ENCODE measurements at places on chromosomes 1 and 21.

GRCh38 chr1:15371610-15372545, 37.8 kb upstream of the EFHD2 start:
- DNase-seq, result no peak

GRCh38 chr1:37149296-37149695, 115.0 kb upstream of the GRIK3 start:
- no peak for DNase-seq

DNA sequence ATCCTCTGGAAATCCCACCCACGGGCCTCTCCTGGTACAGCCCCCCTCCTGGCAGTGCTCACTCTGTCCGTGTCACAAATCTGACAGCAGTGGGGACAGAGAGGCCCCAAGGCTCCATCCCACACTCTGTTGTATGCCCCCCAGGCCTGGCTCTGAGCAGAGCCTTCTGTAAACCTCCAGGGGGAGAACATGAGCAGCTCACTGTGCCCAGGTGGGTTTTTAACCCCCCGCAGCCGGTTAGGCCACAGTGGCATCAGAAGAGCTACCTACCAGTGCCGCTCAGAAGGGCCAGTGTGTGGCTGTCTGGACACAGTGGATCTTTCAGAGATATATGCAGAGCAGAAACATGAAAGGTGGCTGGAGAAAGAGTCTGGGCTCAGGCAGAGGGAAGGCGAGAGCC, 12.0 kb upstream of the GPR153 start:
- DNase-seq, result no peak

DNA sequence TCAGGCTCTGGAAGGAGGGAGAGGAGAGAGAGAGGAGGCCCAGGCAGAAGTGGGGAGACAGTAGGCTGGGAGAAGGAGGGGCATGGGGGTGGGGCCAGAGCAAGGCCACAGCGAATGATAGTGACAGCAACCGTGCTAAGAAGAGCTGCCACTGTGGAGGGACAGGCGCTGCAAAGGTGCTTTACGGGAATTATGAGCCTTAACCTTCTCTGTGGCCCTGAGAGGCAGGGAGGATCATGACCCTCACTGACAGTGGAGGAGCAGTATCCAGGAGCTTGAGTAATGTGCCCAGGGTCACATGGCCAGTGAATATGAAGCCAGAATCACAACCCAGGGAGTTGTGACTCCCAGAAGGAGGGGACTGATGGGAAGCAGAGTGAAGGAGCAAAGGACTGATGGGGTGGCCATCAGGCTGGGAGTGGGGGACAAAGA, 53.4 kb upstream of the RPL11 start:
- no peak for DNase-seq

GRCh38 chr21:32172106-32172505, 106.7 kb downstream of the MIS18A start:
- no peak for DNase-seq

GRCh38 chr1:63721531-63722189, 52.2 kb upstream of the ROR1 start:
- DNase-seq, result no peak

DNA sequence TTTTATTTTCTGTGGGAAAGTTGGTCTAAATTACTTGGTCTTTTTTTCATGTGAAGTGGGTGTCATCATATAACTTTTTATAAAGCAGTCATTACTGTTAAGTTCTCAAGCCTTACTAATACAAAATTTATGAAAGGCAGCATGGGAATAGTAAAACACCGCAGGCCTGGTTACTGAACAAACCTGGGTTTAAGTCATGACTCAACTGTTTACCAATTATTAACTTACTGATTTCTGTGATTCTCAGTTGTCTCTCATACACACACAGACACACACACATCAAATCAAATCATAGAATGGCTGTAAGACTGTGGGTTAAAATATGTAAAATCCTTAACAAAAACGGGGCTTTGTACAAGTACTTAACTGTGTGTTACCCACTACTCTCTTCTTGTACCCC, 14.6 kb downstream of the MAEL start:
- no peak for DNase-seq

GRCh38 chr1:39752703-39753102, 14.0 kb downstream of the PPIE start:
- DNase-seq, result no peak

DNA sequence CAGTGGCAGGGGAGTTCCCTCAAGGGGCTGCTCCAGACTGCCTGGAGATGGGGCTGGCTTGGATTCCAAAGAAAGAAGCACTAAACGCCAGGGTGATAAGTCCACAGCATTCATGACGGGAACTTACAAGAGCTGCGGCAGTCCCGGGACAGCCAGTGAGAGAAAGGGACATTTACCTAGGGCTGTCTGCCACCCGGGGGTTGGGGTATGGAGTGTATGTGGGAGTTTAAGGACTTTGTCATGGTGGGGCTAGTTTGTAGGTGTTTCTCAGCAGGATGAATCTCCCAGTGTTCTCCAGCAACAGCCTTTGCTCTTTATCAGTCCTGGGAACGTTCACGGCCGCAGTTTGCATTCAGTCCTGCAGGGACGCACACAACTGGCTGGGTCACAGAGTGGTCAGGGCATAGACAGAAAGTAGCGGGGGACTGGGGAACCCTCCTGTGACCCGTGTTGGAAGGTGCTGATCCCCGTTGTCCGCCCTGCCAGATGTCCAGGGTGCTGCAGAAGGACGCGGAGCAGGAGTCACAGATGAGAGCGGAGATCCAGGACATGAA, 41.4 kb upstream of the HMGN1 start:
- no peak for DNase-seq

GRCh38 chr21:45108808-45109781, 34.7 kb downstream of the ADARB1 start:
- DNase-seq, result no peak

GRCh38 chr21:36478207-36478701, 1.7 kb downstream of the CLDN14 start:
- DNase-seq, result no peak

DNA sequence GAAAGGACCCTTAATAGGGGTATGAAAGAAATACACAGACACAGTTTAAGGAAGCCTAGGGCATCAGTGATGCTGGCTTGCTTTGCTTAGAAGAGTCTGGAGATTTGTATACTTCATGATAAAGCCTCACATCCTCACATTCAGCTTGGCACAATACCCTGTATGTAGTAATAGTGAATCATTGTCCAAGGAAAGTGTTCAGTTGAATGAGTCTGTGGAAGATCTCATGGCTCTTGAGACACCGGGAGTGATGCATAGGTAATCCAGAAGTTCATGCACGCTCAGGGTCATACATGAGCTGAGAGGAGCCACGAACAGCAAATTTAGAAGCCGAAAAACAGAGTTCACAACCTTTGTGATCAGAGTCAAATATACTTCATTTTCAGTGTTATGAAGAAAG, 537.2 kb upstream of the TMPRSS15 start:
- DNase-seq, result no peak

DNA sequence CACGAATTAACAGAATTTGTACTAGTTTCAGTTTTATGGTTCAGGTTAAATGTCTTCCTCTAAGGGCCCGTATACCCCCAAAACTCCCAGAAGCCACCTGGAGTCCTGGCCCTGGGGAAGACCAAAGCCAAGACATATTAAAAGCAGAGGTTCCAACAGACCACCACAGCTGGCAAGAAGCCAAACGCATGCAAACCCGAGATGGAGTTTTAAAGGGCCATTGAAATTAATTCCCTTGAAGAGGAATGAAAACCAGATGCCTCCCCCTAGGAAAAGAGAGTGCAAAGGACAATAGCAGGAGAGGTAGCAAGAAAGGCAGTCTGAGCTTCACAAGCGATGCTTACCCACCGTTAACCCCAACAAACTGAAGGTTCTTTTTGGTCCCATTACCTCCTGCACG, 48.1 kb downstream of the KANK4 start:
- DNase-seq, result no peak

- DNase-seq, result no peak
Measured at GRCh38 chr1:84164567-84165021, 20.5 kb downstream of the PRKACB start.

DNA sequence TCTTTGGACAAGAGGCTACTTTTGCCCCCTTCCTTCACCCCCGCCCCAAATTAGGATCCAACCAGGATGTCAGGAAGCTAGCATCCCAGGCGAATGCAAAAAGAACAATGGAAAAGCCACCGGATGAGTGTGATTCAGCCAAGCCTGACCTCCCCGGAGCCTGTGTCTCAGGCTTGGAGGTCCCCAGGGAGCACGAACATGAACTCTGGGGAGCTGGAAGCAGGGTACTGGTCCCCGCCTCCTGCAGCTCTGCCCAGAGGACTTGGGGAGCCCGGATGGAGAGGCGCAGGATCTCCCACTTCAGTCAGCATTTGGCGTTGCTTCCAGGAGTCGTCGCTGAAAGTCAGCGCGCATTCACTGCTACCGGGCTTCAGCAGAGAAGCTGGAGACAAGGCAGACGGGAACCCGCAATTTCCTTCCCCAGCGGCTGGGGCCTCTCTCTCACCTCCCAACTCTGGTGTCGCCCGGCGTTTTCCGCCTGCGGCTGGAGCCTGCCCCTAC, 1.8 kb upstream of the TBX15 start:
- DNase-seq, result no peak

- no peak for DNase-seq
Measured at GRCh38 chr1:209403921-209404320, 179.6 kb upstream of the CAMK1G start.

DNA sequence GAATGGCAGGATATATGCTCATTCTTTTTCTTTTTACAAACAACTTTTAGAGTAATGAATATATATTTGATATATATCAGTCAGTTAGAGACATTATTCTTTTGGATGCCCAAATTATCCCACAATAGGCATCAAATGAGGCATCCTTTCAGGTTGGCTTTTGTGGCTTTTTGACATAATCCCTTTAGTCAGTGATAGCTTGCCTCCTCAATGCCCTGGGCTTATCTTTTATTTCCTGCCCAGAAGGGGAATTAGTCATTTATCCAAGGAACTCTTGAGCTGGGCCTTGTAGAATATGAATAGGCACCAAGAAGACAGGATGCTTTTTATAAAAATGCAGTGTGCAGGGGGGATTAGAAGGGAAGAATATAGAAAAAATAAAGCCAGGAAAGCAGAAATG, 22.2 kb downstream of the EPHX4 start:
- no peak for DNase-seq

DNA sequence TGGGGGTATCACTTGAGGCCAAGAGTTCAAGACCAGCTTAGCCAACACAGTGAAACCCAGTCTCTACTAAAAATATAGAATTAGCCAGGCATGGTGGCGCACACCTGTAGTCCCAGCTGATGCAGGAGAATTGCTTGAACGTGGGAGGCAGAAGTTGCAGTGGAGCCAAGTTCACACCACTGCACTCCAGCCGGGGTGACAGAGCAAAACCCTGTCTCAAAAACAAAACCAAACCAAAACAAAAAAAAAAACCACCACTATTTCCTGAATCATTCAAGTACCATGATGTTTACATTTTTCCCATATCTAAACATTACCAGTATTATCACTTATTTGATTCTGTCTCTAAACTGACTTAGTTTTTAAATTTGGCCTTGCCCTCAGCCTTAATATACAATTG, 29.5 kb downstream of the TUT4 start:
- no peak for DNase-seq

DNA sequence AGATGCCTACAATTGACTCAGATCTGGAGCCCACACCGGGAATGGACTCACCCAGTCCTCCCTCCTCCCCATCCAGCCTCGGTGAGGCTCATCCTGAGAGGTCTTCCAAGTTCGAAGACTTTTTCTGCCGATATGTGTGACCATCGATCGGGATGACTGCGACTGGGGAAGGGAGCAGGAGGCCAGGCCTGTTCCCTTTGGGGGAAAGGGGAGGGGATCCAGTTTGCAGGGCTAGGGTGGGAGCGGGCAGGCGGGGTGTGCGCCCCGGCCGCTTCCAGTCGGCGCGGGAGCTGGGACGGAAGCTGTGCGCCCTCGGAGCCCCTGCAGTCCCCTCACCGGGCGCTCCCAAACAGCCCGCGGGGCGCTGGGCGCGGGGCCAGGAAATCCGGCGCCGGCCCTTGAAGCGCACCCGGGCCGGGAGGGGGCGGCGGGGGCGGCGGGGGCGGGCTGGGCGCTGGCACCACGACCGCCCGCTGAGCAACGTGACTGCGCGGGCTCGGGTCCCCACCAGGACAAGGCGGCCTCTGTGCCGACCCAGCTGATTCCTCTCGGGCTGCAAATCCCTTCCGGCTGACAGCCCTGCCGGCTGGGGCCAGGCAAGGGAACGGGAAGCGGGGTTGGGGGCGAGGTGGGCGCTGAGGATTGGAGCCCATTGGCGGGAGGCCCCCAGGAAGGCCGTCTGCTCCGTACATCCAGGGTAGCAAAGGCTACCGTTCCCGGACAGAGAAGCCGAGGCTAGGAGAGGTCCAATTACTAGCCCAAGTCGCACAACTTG, 103.9 kb downstream of the EBNA1BP2 start:
- DNase-seq, result no peak

- no peak for DNase-seq
Measured at GRCh38 chr1:65363484-65363883, 54.1 kb downstream of the DNAJC6 start.

- no peak for DNase-seq
Measured at GRCh38 chr1:115142616-115143015, 53.3 kb upstream of the TSPAN2 start.

GRCh38 chr1:108961752-108962486, 1.4 kb downstream of the CLCC1 start:
- no peak for DNase-seq

- DNase-seq, result no peak
Measured at GRCh38 chr1:37294529-37294928, 179.9 kb upstream of the ZC3H12A start.

- DNase-seq, result no peak
Measured at GRCh38 chr1:117565076-117565556, 40.7 kb upstream of the TENT5C start.

- no peak for DNase-seq
Measured at GRCh38 chr1:42735056-42735455, 5.0 kb downstream of the CLDN19 start.

DNA sequence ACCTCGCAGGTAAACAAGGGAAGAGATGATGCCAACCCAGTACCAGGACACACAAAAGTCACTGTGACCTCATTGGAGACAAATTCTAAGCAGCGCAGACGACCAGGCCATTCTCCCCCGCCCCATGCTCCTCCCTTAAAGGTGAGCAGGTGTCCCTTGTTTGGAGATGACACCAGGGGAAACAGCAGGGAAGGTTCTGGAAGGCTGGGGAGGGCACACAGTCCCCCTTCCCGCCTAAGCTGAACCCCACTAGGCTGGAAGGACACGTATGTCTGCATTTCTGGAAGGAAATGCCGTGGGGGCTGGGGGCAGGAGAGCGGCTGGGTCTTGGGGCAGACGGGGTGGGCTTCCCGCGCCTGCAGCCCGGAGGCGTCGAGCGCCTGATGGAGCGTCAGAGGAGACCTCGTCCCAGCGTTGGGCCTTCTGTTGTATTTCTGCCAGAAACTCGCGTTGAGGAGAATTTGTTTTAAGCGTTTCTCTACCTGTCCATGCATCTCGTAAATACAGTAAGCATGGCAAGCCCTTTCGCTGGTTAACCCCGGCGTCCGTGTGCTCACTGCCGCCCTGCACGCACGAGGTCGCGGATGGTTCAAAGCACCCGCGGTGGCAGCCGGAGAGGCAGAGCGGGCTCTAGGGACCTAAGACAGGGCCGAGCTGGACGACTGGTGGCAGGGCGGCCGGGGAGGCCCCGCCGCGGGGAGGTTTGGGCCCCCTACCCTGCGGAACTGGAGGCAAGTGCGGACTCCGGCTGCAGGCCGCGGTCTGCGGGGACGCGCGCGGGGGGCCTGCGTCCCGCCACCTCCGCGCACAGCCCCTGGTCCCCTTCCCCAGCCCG, 1.2 kb upstream of the LHX4 start:
- DNase-seq, result no peak

Data from GM12864 (cell line).